ENCODE measurements at places on chromosomes 3 and 15. TPM values are rescaled to one million over a fixed set of nuclear protein-coding genes. Genes with fewer than 3 reads are reported as not detected.

DNA sequence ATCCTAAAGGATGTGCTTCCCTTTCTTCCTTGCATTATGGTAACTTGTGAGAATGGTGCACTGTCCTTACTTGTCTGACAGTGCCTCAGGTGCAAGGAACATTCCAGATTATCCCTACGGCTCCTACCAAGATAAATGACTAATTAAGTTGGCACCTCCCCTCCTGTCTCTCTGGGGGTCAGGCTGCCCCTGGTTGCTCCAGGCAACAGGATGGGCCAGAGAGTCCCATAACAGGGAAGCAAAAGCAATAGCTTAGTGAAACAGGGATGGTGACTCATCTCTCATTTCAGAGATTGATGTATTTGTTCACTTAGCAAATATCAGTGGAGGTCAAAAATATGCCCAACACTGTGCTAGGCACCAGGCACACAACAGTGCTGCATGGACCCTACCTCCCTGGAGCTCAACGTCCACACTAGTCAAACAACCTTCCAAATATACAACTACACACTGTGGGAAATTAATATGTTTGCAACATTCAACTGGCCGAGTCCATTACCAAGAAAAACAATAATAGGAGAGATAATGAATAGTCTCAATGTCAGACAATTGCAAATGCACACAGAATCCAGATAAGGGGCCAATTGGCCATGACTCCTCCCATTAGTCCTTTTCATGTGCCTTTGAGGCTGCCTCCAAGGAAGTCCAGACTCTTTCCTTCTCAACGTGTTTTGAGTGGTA is 249.0 kb downstream of the TLE3 start:
- no peak for DNase-seq

DNA sequence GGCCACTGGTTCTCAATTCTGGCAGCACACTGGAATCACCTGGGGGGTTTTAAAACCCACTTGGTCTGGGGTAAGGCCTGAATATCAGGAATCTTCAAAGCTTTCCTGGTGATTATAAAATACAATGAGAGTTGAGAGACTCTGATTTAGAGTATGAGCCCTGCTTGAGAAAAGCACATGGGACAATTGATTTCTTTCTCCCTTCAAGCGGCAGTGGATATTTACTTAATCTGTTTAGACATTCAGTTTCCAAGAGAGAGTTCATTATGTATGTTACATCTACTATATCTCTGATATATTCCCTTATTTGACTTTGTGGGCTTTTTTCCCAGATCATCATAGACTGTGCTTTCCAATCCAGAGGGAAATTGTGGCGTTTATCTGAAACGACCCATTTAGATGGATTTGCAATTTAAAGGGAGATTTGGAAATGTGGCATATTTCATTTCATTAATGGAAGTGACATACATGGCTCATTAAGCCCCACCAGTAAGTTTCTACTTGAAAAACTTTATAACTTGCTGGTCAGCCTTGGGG is 171.2 kb upstream of the PFN2 start:
- DNase-seq, result no peak

DNA sequence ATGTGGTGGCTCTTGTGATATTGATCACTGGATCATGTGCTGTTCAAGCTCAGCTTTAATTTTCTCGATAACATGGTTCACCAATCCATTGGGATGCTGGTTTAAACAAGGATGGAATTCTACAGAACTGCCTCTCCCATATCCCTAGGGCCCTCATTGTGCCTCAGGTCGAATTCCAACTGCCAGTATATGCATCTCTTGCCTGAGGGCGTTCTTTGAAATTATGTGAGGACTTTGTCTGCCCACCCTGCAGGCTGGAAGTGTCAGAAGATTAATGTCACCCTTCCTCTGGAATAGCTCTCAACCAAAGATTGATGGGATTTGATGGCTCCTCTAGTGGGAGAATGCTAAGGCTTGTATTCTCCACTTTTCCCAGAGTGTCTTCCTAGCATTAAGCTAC is 175.6 kb upstream of the GALNT15 start:
- DNase-seq, result no peak

GRCh38 chr15:66951531-66952320 is 113.7 kb upstream of the SMAD3 start:
- DNase-seq, result no peak

- DNase-seq, result peak; percentile 90
Measured at GRCh38 chr3:197372047-197372661, 73.7 kb upstream of the DLG1 start.

- no peak for DNase-seq
Measured at GRCh38 chr3:43153216-43154083, 47.6 kb upstream of the POMGNT2 start.

DNA sequence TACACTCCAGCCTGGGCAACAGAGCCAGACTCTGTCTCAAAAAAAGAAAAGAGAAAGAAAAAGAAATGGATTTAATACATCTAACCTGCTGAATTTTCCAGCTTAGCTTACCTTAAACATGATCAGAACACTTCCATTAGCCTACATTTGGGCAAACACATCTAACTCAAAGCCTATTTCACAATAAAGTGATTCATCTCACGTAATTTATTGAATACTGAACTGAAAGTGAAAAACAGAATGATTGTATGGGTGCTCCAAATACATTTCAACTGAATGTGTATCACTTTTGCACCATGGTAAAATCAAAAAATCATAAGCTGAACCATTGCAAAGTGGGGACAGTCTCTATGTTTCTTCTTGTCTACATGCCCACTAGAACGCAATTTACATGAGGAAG is 9.0 kb downstream of the PIK3R4 start:
- DNase-seq, result no peak

- no peak for DNase-seq
Measured at GRCh38 chr15:52020221-52021085, 1.4 kb downstream of the MAPK6 start.

Gene ALDH1A3
- 6.6 TPM for total RNA-seq

Gene CACNA2D3
- not detected for total RNA-seq

Gene KCTD6
- 9.2 TPM for total RNA-seq

Gene NR1I2
- not detected for total RNA-seq

Measured in Caco-2 (cell line).